ENCODE measurements at places on chromosomes 3 and 15.

GRCh38 chr3:53255423-53255774 is 423 bp downstream of the TKT start:
- no peak for DNase-seq

DNA sequence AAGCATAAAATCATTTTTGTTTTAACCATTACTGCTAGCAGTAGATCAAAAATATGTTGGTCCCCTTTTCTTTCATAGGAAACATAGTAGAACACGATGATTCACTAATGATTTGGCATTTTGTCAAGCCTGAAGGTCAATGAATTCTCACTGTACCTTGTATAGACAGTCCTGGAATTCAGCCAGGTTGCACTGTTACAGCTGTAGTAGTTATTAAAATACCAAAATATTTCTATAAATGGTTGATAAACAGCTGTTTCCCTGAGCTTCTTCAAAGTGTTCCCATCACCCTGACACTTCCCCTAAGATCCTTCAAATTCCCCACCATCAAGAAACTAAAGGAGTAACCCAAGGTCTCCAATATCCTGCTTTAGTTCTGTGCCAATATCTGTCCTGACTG is 200.9 kb downstream of the ATP8B4 start:
- no peak for DNase-seq

GRCh38 chr3:57048728-57049127 is 11.7 kb upstream of the SPATA12 start:
- DNase-seq: no peak

DNA sequence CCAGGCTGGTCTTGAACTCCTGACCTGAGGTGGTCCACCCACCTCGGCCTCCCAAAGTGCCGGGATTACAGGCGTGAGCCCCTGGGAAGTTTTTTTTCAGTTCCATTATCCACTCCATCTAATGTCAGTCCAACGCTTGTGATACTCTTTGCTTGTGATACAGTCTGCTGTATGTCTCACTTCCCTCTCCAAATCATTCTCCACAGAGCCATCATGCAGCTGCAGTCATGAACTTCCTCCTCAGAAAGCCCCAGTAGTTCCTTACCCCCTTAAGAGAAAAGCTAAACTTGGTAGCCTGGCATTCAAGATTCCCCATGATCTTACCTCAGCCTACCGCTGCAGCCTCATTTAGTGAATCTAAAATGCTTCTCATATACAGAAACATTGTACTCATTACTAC is 2.3 kb downstream of the ARPC4 start:
- DNase-seq: no peak

GRCh38 chr3:180319461-180319860 is 282.5 kb upstream of the TTC14 start:
- DNase-seq: no peak

DNA sequence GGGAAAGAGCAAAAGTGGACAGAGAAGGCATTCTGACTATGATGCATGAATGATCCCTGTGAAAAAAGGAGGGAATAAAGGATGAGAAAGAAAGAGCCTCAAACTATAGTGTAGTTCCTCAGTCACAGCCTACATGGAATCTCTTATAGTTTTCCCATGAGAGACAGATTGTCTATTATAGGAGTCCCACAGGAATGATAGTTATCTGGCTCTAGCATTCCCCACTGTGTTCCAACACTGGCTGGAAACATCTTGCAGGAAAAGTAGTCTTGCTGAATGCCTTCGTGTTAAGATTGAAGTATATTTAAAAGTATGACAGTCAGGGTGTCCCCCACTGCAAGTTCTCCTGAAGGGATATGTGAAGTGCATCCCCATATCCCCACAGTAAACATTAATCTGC is 641.5 kb upstream of the NECTIN3 start:
- no peak for DNase-seq

DNA sequence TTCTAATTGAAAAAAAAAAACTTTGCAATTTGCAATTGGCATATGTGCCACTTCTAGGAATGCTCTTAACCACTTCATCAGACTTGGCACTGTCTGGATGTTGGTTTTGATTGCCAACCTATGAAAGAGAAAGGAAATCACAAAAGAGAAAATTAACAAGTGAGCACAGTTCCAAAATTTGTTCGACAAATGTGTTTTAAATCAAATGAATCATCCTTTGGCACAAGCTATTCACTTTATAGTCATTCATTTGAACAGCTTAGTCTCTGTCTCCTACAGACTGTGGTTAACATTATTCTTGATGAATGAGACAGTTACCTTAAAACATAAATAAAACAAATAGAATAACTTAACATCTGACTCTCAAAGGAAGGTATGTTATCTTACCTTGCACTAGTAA is 265.0 kb downstream of the EPHA3 start:
- DNase-seq: no peak

- DNase-seq: no peak
Measured at GRCh38 chr15:74768771-74769342, 13.0 kb upstream of the CSK start.

GRCh38 chr3:12835052-12835665 is 6.2 kb downstream of the RPL32 start:
- DNase-seq: no peak

- DNase-seq: peak; percentile 60
Measured at GRCh38 chr15:77023576-77024272, 28.8 kb downstream of the PSTPIP1 start.

GRCh38 chr3:181568693-181569092 is 143.0 kb upstream of the SOX2 start:
- DNase-seq: no peak

GRCh38 chr15:20659265-20659664 is 117.7 kb upstream of the GOLGA6L6 start:
- no peak for DNase-seq

- DNase-seq: no peak
Measured at GRCh38 chr3:132164469-132165092, 129.8 kb upstream of the CPNE4 start.

DNA sequence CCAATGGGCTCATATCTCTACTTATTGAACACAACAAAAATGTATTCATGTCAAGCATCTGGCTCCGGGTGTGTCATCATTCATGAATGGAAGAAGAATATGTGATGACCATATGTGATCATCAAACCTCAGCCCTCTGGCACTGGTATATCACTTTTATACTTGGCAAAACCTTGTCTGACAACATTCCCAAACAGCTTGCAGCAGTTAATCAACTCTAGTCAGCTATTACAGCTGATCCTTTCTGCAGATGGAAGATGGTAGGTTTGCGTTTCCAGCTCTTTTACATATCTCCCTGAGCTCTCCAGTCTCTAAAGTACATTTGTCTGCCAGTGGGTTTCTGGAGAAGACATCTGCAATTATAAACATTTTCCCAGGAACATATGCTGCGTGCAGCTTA is 6.6 kb downstream of the PLSCR5 start:
- DNase-seq: no peak

- peak; percentile 77 for DNase-seq
Measured at GRCh38 chr15:28094732-28095521, 4.2 kb downstream of the OCA2 start.

GRCh38 chr15:31379042-31379441 is 52.4 kb downstream of the KLF13 start:
- DNase-seq: no peak

DNA sequence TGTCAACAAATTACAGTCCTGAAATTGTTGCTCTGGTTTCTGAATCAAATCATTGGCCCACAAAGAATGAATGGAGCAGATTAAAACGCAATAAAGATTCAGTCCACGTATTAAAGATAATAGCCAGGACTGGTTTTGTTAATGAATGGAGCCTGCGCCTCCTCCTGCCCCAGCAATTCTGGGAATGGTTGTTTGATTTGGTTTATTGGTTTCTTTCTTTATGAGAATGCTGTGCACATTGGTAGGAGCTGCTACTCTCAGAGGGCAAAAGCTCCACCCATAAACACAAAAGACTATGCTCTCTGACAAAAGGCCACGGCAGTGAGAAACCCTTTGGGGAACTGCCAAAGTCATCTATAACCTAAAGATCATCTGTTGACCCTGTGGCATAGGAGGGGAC is 261.1 kb downstream of the ABHD5 start:
- DNase-seq: no peak

- no peak for DNase-seq
Measured at GRCh38 chr3:172046268-172046915, 7.0 kb downstream of the FNDC3B start.

- no peak for DNase-seq
Measured at GRCh38 chr15:87877114-87877810, 379.3 kb downstream of the NTRK3 start.

GRCh38 chr3:952906-953305 is 139.9 kb upstream of the CNTN6 start:
- DNase-seq: no peak

DNA sequence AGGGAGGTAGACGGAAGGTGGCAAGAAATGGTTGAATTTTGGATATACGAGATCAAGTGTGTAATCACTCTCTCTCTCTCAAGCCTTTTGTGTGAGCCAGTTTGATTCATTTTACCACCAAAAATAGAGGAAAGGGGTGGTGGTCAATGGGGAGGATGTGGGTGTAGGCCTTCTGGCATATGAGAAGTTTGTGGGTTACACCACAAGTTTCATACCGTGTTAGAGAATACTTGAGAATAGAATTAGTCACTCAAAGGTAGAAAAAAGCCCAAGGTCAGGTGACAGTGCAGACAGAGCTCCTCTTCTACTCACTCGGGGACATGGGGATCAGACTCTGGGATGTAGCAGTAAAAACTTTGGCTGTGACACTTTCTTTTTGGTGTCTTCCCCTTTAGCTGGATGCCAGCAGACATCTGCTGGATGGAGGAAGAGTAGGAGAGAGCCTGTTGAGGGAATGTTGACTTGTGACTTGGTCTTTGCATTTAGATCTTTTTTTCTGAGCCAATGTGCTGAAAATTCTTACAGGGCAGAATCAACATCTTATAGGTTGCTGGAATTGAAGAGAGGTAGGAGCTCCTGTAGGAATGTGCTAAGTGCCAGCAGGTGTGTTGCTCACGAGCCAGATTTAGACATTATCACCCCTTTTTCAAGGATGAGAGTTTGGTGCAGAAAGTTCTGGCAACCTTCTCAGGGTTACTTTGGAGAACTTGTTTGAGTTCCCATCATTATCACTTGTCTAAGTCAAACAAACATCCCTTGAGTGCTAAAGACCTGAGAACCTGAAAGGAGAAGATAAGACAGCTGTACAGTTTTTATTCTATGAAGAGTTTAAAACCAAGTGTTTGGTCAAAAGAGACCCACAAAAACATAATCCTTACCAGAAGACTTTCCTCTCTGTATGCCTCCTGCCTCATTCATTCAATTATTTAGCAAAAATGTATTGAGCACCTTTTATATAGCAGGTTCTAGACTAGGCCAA is 43.9 kb upstream of the RYK start:
- no peak for DNase-seq

DNA sequence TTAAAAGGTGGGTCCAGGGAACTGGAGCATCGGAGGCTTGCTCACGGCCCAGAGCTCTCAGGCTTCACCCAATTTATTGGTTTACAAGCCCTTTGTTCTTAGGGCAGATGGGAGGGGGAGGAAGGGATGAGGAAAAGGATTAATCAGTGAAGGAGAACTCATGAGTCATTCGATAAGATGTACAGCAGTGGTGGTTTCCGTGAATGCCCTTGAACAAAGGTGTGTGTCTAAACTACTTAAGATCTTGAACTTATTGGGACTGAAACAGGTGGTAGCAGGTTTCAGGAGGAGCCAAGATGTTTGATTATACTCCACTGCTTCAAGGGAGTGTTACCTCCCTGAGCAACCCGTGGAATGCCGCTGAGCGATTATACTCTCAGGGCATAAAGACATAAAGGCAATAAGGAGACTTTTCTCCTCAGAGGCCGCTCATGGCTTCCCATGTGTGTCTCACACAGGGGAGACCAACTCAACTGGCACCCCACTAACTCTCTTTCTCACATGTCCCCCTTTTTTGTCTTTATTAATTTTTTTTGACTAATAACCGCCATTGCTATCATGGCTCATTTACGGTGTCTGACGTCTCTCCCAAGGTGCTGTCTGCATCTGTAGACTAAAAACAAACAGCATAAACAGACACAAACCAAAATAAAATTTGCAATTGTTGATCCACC is 17.3 kb upstream of the SLC28A2 start:
- no peak for DNase-seq

DNA sequence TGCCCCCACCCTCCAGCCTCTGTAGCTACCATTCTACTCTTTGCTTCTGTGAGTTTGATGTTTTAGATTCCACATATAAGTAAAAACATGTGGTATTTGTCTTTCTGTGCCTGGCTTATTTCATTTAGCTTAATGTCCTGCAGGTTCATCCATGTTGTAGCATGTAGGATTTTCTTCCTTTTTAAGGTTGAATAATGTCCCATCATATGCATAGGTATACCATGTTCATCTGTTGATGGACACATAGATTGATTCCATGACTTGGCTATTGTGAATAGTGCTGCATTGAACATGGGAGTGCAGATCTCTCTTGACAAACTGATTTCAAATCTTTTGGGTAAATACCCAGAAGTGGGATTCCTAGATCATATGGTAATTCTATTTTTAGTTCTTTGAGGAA is 11.8 kb downstream of the THSD4 start:
- DNase-seq: no peak

GRCh38 chr15:25742776-25743547 is 120.2 kb downstream of the ATP10A start:
- no peak for DNase-seq

GRCh38 chr3:12062605-12063004 is 58.4 kb downstream of the SYN2 start:
- DNase-seq: no peak

DNA sequence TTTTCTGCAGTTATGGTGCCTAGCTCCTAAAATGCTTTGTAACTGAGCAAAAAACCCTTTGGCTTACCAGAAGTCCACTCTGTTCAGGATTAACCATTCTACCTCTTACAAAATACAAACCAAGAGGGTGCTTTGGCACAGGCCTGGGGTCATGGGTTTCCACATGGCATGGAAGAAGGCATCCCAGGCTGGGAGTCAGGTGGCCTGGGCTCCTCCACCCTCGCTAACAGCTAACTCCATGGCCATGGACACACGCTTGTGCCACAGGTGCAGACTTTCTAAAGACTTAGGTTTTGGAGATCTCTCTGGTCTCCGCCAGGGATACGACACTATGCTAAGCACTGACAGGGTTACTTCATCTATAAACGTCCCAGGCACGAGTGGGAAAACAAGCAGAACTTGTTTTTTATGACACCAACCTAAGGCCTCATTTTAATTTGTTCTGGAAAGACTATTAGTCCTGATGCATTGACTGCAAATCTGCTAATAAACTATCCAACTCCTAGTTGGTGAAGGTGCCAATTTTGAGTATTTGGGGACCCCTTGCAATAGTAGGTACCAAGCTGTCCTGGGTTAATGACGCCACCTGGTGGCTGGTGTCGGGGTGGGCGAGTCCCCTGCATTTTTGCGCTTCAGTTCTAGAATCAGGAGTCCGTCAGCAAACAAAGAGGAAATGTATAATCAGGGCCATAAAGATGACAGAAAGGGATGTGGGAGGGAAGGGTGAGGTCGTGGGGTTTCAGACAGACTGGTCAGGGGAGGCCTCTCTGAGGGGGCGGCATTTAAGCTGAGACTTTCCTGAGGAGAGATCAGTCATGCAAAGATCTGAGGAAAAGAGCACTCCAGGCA is 10.3 kb upstream of the ALDH1A3 start:
- no peak for DNase-seq

GRCh38 chr3:155946178-155946577 is 75.7 kb downstream of the GMPS start:
- no peak for DNase-seq

GRCh38 chr15:71962537-71962936 is 152.2 kb downstream of the NR2E3 start:
- no peak for DNase-seq

- no peak for DNase-seq
Measured at GRCh38 chr3:161409069-161409468, 37.8 kb upstream of the SPTSSB start.

GRCh38 chr15:58070801-58071418 is 5.4 kb upstream of the ALDH1A2 start:
- DNase-seq: no peak

Data from suprapubic skin (tissue), 4 donors.